ENCODE measurements at places on chromosomes 11 and 22. TPM values are rescaled to one million over a fixed set of nuclear protein-coding genes. Genes with fewer than 3 reads are reported as not detected.

DNA sequence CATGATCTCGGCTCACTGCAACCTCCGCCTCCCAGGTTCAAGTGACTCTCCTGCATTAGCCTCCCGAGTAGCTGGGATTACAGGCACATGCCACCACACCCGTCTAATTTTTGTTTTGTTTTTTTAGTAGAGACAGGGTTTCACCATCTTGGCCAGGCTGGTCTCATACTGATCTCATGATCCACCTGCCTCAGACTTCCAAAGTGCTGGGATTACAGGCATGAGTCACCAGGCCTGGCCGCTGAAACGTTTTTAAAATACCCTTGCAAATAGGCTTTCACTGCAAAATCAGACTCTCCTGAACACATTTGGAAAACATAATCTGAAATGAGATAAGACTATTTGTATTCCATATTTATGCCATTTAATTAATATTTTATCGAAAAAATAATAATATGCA, 826.1 kb upstream of the CNTN5 start:
- no peak overlapping the region for H3K4me3 ChIP-seq
- no peaks in the 10 kb centered on the region for H3K27me3 ChIP-seq
- no peak overlapping the region for H3K27ac ChIP-seq
- no peaks in the 10 kb centered on the region for H3K4me1 ChIP-seq
- DNase-seq = peak; percentile 14

DNA sequence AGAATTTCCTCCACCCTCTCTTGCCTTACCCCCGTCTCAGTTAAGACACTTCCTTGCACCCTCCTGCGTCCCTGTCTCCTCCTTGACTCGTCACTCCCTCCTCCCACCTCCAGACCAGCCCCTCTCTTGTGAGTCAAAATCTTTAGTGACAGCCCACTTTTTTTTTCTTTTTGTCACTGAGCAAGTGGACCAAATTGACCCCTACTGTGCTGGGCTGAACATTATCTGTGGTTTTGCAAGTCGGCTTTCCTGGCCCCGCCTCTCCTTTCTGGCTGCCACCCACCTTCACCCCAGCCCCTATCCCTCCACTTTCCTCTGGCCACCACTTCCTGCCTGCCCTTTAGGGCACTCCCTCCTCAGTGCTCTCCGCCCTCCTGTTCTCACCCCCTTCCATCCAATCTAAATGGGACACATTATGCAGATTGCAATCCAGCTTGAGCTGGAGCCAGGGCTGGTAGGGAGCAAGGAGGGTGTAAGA, at the start of gene APLNR:
TSS of gene APLNR (minus strand) at position 47 of the 478 bp plus-strand sequence. CDS start 246 bp downstream, outside the sequence.
- DNase-seq = no peak
- no peaks in the 10 kb centered on the region for H3K4me1 ChIP-seq
- H3K27ac ChIP-seq = no peak within 1 kb of the TSS
- H3K4me3 ChIP-seq = no peak within 1 kb of the TSS
- H3K36me3 ChIP-seq = no peaks in the 10 kb centered on the region

- H3K4me1 ChIP-seq = no peaks in the 10 kb centered on the region
- H3K36me3 ChIP-seq = no peaks in the 10 kb centered on the region
- H3K27me3 ChIP-seq = no peaks in the 10 kb centered on the region
- no peak overlapping the region for H3K4me3 ChIP-seq
- DNase-seq = no peak
- no peak overlapping the region for H3K27ac ChIP-seq
Measured at GRCh38 chr11:38304926-38305325, 1706.9 kb upstream of the RAG2 start.

- H3K36me3 ChIP-seq = no peaks in the 10 kb centered on the region
- H3K4me1 ChIP-seq = peaks cover 7% of the 10 kb centered on the region
- no peak for DNase-seq
- H3K4me3 ChIP-seq = no peak overlapping the region
- no peak overlapping the region for H3K27ac ChIP-seq
- no peaks in the 10 kb centered on the region for H3K27me3 ChIP-seq
Measured at GRCh38 chr22:44368611-44369292, 56.0 kb upstream of the SHISAL1 start.

DNA sequence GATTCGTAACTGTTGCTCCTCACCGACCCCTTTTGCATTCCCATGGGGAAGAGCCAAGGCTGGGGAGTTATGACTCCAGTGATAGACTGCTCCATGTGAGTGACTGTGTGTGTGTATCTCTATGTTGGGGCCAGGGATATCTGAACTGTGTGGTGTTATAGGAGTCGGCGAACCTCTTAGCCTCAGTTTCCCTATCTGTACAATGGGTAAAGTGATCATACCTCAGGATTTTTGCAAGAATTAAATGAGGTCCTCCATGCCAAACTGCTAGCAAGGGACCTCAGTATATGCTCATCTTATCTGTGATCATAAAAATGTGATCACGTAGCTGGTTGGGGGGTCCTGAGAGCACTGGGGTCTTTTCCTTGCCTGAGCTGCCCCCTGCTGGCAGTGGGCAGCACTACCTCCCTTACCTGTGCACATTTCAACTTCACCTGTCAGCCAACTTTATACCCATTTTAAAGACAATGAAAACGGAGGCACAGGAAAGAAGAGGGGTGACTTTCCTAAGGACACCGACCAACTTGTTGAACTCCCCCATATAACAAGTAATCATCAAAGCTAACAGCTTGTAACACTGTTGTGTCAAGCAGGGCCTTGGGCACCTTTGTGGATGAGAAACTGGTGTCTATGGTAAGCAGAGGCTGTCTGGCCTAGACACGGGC, 1.4 kb upstream of the DPP3 start:
- H3K4me3 ChIP-seq = peak overlapping the region; percentile 78
- peaks cover 14% of the 10 kb centered on the region for H3K4me1 ChIP-seq
- H3K27ac ChIP-seq = peak overlapping the region; percentile 41
- no peaks in the 10 kb centered on the region for H3K36me3 ChIP-seq
- no peaks in the 10 kb centered on the region for H3K27me3 ChIP-seq
- peak; percentile 62 for DNase-seq

Gene ASPHD2
- total RNA-seq = 2.1 TPM

- no peak overlapping the region for H3K27ac ChIP-seq
- H3K4me1 ChIP-seq = peaks cover 9% of the 10 kb centered on the region
- peak overlapping the region; percentile 98 for H3K4me3 ChIP-seq
- H3K27me3 ChIP-seq = no peaks in the 10 kb centered on the region
- no peak for DNase-seq
Measured at GRCh38 chr11:9386086-9386485, 1.6 kb downstream of the IPO7 start.

DNA sequence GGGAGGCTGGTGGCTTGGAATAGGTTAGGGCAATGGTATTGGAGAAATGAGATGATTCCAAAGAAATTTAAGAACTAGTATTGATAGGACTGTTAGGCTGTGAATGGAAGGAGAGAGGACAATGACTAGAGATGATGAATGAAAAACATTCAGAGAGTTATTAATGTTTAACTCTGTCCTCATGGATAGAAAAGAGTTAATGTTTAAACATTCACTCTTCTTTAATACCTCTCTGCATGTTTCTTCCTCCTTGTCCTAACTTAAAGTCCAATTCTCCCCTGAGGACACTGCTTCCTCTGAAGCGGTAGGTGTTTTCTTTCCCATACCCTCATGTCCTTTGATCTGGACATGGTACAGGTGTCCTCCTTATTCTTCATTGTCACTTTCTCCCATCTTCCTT, 13.4 kb downstream of the CHEK1 start:
- H3K27ac ChIP-seq = no peak overlapping the region
- no peaks in the 10 kb centered on the region for H3K27me3 ChIP-seq
- DNase-seq = no peak
- no peaks in the 10 kb centered on the region for H3K4me1 ChIP-seq
- no peak overlapping the region for H3K4me3 ChIP-seq
- H3K36me3 ChIP-seq = peaks cover 50% of the 10 kb centered on the region

DNA sequence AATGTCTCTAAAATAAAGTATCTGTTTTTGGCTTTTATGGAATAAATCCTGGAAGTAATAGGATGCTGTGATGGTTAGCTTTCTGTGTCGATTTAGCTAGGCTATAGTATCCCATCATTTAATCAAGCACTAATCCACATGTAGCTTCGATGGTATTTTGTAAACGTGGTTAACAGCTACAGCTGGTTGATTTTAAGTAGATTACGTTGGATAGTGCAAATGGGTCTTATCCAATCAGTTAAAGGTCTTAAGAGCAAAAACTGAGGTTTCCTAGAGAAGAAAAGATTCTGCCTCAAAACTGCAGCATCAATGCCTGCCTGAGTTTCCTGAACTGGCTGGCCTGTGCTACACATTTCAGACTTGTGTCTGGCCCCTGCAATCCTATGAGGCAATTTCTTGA, 314.2 kb upstream of the SORL1-AS1 start:
- no peaks in the 10 kb centered on the region for H3K36me3 ChIP-seq
- no peaks in the 10 kb centered on the region for H3K4me1 ChIP-seq
- no peak for DNase-seq
- no peak overlapping the region for H3K27ac ChIP-seq
- no peak overlapping the region for H3K4me3 ChIP-seq
- H3K27me3 ChIP-seq = peaks cover 54% of the 10 kb centered on the region

Gene TTLL1
- 0.35 TPM for total RNA-seq

DNA sequence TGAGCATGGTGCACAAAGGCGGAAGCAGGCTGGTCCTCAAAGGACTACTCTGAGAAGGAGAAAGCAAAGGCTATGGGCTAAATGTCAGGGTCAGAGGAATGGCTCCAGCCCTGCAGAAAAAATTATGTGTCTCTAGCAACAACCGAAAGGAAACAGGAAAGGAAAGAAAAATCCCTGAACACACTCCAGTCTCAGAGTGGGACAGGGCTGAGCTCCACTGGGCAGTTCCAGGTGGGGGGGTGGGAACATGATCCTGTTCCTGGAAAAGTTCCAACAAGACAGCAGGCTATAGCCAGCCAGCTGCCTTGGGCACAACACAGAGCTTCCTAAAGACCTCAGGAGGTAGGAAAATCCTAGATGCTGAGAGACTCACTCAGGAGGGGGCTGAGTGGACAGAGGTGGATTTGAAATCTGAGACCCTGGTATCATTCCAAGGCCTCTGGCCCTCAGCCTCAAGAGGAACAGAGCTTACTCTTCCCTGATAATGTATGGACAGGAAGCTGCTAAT, 1088.2 kb downstream of the TBC1D22A start:
- H3K27me3 ChIP-seq = no peaks in the 10 kb centered on the region
- H3K4me1 ChIP-seq = peaks cover 17% of the 10 kb centered on the region
- H3K36me3 ChIP-seq = no peaks in the 10 kb centered on the region
- no peak overlapping the region for H3K27ac ChIP-seq
- no peak overlapping the region for H3K4me3 ChIP-seq

DNA sequence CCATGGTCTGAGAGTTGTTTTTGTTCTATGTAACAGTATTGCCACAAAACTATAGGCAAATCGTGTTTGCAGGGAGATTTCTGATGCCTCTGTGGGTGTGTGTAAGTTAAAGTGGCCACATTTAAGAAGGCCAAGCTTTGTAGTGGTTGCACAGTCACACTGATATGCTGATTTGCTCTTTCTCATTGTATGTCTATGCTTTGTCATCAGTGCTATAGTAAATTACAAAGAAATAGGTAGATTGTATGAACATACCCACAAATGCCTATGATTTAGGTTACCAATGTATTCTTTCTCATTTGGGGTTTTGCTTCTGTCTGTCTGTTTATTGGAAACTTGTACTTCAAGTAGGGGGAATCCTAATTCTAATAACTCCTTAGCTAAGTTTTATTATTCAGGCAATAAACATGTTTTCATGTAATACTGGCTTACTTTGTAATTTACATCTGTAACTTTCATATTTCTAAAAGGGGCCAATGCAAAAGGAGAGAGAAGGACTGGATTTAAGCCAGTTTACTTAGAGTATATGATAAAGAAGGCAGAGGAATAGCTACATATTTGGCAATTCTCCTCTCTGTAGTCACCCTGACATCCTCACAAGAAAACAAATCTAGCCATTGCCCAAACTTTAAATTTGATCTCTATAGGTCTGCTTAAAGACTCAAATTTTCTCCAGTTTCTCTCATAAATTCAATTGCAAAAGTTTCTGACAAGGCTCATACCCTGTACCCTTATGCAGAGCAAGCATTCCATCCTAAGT, 2.0 kb downstream of the FIBIN start:
- no peak for DNase-seq
- H3K27ac ChIP-seq = no peak overlapping the region
- no peaks in the 10 kb centered on the region for H3K4me1 ChIP-seq

DNA sequence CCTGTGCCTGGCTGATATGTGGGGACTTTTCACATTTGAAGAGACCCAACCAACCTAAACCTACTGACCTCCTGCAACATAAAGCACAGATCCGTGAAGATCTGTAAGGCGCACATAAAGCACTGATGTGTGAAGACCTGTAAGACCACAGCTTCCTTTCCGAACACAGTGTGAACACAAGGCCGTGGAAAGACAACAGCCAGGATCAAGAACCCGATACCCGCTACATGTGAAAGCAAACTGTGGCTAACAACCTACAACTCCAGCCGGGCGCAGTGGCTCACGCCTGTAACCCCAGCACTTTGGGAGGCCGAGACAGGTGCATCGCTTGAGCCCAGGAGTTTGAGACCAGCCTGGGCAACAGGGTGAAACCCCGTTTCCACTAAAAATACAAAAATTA, 17.6 kb upstream of the PPFIA1 start:
- no peaks in the 10 kb centered on the region for H3K36me3 ChIP-seq
- no peak for DNase-seq
- peaks cover 5% of the 10 kb centered on the region for H3K4me1 ChIP-seq
- H3K27me3 ChIP-seq = no peaks in the 10 kb centered on the region
- no peak overlapping the region for H3K27ac ChIP-seq

Gene NOX4
- total RNA-seq = not detected

DNA sequence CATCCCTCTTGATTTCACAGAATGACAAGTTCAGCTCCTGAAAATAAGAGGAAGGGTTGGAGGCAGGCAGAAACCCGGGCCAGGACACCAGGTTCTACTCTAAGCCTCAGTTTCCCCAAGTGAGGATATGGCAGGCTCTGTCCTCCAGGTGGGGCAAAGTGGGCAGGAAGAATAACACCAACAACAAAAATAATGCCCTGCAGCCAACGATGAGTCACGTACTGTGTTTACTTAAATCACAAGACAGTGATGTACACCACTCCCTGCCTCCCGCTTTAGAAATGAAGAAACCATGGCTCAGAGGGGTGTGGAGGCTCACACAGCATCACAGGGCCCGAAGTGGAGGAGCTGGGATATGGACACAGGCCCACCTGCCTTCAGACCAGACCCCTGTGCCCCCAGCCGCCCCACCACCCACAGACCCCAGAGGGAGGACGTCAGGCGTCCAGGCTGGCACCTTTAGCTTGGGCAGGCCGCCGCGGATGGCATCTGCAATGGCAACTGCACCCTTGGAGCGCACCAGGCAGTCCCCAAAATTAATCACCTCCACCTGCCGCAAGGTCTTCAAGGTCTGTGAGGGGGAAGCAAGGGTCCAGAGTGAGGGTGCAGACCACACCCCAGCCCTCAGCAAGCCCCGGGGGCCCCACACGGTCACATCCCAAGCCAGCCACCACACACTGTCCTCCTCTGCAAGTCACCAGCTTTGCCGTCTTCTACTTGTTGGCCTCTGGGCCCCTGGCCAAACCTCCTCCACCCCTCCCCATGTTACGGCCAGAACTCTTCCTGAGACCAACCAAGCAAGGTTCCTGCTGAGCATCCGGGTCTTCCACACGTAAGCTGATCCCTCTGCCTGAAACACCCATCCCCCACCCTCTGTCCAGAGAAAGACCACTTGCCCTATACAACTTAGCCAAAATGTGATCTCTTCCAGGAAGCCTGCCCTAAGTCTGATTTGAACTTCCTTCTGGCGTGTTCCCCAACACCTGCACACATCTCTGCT, 15.8 kb upstream of the CHADL start:
- H3K27ac ChIP-seq = peak overlapping the region; percentile 90
- DNase-seq = peak; percentile 82
- H3K4me1 ChIP-seq = peaks cover 18% of the 10 kb centered on the region
- peaks cover 32% of the 10 kb centered on the region for H3K36me3 ChIP-seq

GRCh38 chr11:112751329-112751728, 209.9 kb upstream of the NCAM1 start:
- no peak overlapping the region for H3K27ac ChIP-seq
- H3K36me3 ChIP-seq = no peaks in the 10 kb centered on the region
- H3K4me3 ChIP-seq = no peak overlapping the region
- no peaks in the 10 kb centered on the region for H3K4me1 ChIP-seq
- H3K27me3 ChIP-seq = peaks cover 43% of the 10 kb centered on the region
